ENCODE measurements at places on chromosomes 3 and 15.

DNA sequence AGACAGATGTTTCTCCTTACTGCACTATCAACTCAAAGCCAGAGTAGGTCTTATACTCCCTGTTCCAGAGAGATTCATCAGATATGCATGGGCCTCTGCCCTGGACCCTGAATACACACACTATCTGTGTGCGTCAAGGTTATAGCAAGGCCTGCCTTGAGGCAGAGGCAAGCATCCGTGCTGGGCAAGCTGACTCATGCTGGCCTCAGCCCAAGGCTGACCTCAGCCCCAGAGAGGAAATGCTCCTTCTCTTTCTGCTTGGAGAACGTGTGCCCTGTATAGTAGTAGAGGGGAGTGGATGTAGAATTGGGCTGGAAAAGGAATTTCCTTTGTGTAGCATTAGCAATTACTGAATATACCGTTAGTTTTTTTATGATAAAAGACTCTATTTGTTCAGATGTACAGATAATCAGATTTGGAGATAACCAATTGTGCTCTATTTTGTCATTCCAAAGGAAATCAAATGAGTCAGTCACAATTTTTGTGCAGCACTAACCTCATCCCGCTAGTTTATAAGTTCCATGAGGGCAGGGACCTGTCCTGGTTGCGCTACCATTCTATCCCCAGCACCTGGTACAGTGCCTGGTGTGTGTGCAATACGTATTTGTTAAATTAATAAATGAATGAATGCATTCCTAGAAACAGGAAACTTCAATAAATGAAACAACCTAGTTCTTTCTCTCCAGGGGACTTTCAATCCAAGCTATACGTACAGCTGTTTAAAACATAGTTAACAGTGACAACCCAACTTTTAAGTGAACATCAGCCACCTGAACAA is 13.3 kb upstream of the PAQR9 start:
- no peak for DNase-seq

GRCh38 chr15:70440416-70441138 is 322.8 kb downstream of the UACA start:
- no peak for DNase-seq

DNA sequence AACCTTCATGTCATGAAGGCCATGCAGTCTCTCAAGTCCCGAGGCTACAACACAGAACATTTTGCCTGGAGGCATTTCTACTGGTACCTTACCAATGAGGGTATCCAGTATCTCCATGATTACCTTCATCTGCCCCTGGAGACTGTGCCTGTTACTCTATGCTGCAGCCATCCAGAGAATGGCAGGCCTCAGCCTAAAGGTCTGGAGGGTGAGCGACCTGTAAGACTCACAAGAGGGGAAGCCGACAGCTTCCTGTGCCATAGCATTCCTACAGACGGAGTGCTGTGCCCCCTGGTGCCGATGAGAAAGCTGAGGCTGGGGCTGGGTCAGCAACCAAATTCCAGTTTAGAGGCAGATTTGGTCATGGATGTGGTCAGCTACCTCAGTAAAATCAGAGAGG is 51.3 kb upstream of the CADPS start:
- DNase-seq = no peak

- DNase-seq = no peak
These were observed 6.9 kb downstream of the CRBN start for GRCh38 chr3:3172627-3173026.

- DNase-seq = no peak
These were observed 1014.1 kb upstream of the SEMA6D start for GRCh38 chr15:46703020-46703861.

Measured in GM18507 (cell line).